ENCODE measurements at places on chromosomes 4 and X.

- no peak for DNase-seq
Measured at GRCh38 chrX:151167791-151168345, 8.5 kb upstream of the GPR50 start.

- no peak for DNase-seq
Measured at GRCh38 chrX:130174045-130174704, 2.4 kb downstream of the RAB33A start.

GRCh38 chrX:70254909-70255308 is 5.1 kb downstream of the P2RY4 start:
- no peak for DNase-seq

DNA sequence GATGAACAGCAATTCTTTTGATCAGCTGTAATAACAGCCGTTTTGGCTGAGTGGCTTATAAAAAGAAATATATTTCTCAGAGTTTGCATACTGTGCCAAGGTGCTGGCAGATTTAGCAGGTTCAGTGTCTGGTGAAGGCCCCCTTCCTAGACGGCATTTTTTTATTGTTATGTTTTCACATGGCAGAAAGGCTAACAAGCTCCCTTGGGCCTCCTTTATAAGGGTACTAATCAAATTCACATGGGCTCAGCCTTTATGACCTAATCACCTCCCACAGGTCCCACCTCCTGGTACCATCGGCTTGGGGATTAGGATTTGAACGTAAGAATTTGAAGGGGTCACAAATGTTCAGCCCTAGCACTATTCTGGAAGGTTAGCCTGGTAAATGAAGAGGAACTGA is 431.9 kb downstream of the SPOCK3 start:
- no peak for DNase-seq

- DNase-seq = no peak
Measured at GRCh38 chrX:77342004-77342403, 105.2 kb upstream of the FGF16 start.

GRCh38 chr4:176469546-176469945 is 149.8 kb downstream of the SPCS3 start:
- no peak for DNase-seq

GRCh38 chr4:6056976-6057766 is 38.9 kb upstream of the C4orf50 start:
- no peak for DNase-seq

DNA sequence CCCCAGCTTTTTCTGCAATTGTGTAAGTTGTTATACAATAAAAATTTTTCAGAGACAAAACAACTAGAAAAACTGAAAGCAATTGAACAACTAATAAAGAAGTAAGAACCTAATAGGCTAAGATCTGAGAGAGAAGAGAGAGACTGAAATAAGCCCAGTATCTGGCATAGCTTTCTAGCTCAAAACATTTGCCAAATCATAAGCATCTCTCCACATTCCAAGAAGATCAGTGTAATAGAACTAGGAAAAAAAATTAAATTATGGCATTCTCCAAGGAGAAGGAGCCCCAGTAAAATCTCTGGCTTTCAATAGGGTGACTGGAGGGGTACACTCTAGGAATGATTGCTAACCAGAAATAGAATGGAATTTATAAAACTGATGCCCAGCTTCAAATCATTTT is 19.0 kb upstream of the PPP3CA start:
- no peak for DNase-seq

DNA sequence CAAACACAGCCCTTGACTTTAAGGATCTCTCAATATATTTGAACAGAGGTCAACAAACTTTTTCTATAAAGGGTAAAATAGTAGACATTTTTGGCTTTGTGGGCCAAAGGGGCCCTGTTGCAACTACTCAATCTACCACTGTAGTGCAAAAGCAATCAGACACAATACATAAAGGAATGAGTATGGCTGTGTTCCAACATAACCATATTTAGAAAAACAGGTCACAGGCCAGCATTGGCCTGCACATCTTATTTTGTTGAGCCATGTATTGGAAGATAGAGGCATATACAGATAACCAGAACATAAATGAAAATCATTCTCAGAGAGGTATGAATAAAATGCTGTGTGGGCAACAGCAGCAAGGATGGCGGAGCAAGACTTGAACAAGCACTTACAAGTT is 49.8 kb downstream of the MID1 start:
- no peak for DNase-seq

DNA sequence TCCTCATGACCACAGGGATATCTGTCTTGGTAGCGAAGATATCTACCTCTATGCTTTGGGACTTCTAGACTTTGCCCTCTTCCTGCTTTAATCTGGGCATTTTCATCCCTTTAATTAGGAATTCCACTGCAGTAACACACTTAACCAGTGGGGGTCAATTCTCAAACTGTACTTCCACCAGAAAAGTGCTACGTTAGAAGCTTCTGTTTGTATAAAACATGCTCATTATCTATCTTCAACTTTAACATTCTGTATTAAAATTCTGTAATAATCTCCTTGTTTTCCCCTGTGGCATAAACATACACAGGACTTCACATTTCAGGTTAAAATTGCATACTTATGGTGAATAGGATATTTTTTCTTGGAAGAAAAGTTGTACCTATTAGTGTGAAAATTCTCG is 105.6 kb downstream of the AMMECR1 start:
- DNase-seq = no peak

- DNase-seq = no peak
Measured at GRCh38 chr4:75549019-75549418, 6.8 kb upstream of the ODAPH start.

- DNase-seq = no peak
Measured at GRCh38 chr4:147313108-147313507, 167.8 kb upstream of the EDNRA start.

GRCh38 chrX:24225265-24225664 is 75.7 kb downstream of the ZFX start:
- DNase-seq = no peak

DNA sequence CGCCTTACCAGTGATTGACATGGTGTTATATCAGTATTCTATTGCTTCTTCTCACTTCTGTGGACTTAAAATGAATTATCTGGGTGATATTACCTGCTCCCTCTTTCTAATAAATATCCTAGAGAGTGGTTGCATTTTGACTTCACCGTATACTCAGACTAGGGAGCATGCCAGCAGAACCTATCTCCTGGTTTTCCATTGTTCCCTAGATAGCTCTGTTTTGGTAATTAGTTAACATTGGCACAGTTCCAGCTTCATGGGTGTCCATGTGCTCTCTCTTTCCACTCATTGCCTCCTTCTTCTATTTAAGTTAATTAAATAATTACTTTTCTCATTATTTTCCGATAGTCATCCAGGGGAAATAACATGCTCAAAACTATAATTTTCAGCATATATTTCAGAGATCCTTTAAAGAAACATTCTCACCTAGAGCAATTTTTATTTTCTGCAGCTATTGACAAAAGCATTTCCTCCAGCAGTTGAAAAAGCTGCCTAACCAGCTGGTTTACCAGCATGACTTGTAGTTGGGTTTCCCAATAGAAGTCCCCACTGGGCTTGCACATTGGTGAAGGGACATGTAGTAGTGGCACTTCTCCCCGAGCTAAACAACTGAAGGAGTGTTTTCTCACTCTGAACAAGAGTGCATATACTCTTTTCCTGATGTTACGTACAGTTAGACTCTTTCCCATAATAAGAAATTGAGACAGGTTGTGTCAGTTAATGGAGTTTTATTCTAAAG is 27.9 kb upstream of the PAPSS1 start:
- DNase-seq = no peak

- no peak for DNase-seq
Measured at GRCh38 chrX:113539599-113540356, 699.1 kb upstream of the AMOT start.

GRCh38 chr4:139454111-139455045 is at the start of gene RAB33B:
Gene RAB33B (plus strand): TSS chr4:139454121. CDS start chr4:139454196, 75 bp downstream.
- DNase-seq = no peak

DNA sequence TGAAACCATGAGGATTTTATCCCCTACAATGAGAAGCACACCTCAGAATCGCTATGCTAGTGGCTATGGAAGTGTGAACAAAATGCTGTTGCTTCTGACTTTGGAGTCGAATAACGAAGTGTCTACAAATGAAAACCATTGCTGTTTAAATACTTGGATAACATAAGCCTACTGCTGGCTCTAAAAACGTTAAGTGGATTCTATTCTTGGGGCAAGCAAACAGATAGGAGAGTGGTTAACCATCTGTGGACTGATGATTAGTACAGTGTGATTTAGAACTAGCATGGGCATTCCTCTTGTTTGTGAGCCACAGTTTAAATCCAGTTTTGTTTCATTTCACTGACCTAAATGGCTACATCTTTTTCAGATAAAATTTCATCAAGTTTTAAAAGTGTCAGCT is 109.7 kb upstream of the PNPLA4 start:
- DNase-seq = no peak

DNA sequence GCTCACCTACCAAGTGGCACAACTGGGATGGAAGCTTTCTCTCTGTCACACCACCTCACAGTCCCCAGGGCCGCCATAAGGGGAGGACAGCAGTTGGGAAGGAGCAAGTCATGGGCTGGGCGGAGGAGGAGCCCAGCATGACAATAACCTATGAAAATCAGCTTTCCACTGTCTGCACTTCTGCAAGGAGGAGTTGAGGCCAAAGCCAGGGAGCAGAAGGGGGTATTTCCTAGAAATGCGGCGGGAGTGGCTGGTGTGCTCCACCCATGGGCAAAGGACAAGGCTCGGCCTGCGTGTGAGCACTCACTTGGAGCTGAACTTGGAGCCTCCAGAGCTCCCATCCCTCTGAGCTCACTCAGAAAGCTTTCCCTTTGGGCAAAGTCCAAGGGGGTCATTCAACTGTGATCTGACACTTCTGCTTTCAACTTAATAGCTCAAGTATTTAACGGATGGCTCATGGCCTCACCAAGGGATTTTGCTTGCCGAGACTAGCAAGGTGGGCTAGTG is 18.5 kb downstream of the APLN start:
- DNase-seq = no peak

DNA sequence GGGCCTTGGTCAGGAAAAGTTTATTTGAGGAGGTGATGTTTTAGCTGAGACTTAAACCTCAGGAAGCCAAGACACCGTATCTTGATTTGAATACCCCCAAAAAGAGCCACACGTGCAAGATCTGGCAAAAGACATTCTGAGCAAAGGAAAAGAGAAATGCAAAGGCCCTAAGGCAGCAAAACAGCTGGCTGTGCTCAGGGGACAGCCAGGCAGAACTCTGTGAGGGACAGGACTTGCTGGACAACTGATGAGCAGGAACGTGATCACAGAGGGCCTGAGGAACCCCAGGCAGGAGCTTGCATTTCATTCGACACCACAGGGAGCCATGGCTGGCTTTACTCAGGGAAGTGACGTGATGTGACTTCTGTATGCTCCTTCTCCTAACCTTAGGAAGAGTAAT is 56.0 kb downstream of the OCRL start:
- DNase-seq = no peak

DNA sequence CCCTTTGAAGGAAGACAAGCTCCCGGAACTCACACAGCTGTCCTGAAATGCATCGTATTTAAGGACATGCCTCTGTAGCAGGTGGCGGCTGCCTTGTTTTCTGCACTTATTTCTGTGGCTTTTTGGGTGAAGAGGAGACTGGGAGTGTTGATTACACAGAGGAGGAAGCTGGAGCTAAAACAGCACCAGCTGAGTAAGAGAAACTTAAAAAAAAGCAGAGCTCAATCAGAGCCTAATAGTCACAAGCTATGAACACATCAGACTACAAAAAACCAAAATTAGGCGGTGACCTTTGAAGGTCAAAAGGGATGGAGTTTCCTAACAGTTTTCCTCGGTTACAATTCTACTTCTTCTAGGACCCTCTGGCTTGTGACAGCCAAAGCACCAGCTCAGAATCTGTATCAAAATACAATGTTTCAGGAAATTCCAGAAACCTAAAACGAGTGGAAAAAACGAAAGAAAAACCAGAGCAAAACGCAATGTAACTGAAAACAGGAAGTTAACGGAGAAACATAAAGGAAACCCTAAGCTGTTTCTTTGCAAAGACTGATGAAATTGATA is 13.5 kb downstream of the PRKX start:
- DNase-seq = no peak

GRCh38 chrX:48508400-48509244 is at the start of gene PORCN:
Gene PORCN (plus strand): TSS chrX:48508992. CDS start chrX:48509821, 829 bp downstream.
- peak; percentile 68 for DNase-seq

- no peak for DNase-seq
Measured at GRCh38 chr4:99179178-99179577, 35.1 kb upstream of the ADH4 start.

DNA sequence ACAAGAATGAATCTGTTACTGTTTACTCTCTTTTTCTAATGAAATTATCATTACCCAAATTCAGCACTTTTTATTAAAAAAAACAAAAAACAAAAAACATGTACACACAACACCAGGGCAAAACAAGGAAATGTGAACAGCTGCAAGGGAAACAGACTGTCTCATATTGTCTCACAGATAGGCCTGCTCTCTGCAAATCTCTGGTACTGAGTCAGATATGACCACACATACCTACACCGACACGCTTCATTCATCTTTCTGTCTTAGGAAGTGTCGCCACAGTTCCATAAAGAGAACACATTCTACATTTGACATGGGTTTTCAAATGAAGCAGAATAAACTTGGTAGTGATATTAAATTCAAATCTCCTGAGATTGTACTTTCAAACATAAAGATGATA is 92.2 kb upstream of the GPR34 start:
- DNase-seq = peak; percentile 3

DNA sequence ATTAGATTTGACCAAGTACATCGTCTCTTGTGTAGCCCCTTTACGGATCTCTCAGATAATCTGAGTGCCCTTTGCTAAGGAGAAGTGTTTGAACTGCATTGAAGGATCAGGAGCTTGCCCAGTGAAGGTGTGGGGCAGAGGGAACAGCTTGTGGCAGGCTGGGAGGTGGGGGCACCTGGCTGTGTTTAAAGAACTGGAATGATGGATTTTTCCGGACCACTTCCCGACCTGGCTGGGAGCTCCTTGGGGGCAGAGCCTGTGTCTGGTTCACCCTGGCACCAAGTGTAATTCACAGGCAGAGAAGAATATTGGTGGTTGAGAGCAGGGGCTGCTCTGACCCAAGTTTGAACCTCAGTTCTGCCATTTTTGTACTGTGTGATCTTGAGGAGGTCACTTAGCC is 18.5 kb downstream of the TBC1D14 start:
- no peak for DNase-seq

DNA sequence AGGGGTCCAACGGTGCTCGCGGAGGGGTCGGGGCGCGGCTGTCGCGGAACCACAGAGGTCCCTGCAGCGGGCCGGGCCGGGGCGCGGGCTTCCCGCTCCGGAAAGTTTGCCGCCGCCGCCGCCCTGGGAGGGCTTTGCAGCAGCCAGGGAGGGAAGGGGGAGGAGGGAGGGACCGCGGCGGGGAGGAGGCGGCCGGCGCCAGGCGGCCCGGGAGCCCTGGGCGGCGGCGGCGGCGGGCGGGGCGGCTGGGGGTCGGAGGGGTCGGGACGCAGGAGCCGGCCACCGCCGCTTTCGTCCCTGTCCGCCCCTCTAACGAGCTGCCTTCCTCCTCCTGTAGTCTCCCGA is 375 bp downstream of the FGFR3 start:
- peak; percentile 26 for DNase-seq

DNA sequence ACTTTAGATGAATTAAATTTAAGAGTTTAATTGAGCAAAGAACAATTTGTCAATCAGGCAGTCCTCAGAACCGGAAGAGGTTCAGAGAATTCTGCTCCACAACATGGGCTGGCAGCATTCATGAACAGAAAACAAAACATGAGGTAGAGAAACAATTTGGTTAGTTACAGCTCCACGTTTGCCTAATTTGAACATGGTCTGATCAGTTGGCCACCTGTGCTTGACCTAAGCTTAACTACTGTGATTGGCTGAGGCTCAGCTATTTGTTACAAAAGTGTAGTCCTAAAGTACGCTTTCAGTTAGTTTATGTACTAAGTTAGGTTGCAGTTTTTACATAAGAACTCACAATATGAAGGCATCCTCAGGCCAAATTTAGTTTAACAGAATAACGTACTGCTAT is 258.6 kb downstream of the ADAM29 start:
- DNase-seq = no peak
